ENCODE measurements at places on chromosomes 16 and 17.

DNA sequence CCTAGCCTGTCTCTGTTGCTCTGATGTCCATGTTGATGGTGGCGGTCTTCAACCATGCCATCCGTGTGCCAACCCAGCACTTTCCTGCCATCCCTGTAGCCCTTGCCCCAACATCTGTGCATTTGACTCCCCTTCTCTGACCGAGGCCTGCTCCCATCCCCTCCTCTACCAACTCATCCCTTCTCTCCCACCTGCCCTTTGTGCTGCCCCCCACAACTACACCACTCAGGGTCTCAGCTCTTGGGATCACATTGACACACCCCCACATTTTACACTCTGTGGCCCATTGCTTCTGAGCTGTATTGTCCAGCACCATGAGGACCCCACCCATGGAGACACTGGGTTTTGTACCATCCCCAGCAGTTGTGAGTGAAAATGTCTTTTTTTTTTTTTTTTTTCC lies 11.6 kb downstream of the HS3ST3B1 start:
- no peak for DNase-seq

GRCh38 chr17:16820161-16820877 lies 130.3 kb downstream of the CCDC144A start:
- DNase-seq: no peak

DNA sequence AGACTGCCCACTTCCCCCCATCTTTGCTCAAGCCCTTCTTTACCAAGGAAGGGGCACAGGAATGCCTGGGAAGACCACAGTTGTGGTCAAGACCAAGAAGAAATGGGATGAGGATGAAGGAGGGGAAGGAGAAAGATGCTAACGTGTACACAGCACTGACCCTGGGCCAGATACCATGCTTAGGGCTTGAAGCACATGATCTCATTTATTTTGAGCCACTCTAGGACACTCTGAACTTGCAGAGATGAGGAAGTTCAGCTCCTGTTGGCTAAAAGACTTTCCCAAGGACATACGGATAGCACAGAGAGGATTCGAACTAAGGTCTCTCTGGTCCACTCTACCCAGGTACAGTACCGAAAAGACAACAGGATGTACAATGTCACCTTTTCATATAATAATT lies 42.6 kb downstream of the PIK3R5 start:
- no peak for DNase-seq

DNA sequence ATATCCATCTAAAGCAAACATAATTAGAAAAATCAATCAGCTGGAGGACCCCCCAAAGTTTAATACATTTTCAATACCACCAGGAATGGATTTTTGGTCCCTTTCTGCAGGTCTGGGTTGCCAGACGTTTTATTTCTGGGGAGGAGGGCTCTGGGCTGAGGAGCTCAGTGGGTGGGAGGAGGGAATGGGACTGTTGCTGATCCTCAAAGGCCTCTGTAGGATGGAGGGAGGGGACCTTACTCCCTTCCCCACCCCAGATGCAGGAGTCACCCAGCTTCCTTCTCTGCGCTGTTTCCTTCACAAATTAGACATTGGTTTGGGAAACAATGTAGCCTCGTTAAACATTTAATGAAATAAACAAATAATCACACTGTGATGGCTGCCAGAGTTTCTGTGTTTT lies 6.6 kb downstream of the RND2 start:
- no peak for DNase-seq

- peak; percentile 86 for DNase-seq
Observed at GRCh38 chr17:8997994-8998628, 23.2 kb upstream of the NTN1 start.

DNA sequence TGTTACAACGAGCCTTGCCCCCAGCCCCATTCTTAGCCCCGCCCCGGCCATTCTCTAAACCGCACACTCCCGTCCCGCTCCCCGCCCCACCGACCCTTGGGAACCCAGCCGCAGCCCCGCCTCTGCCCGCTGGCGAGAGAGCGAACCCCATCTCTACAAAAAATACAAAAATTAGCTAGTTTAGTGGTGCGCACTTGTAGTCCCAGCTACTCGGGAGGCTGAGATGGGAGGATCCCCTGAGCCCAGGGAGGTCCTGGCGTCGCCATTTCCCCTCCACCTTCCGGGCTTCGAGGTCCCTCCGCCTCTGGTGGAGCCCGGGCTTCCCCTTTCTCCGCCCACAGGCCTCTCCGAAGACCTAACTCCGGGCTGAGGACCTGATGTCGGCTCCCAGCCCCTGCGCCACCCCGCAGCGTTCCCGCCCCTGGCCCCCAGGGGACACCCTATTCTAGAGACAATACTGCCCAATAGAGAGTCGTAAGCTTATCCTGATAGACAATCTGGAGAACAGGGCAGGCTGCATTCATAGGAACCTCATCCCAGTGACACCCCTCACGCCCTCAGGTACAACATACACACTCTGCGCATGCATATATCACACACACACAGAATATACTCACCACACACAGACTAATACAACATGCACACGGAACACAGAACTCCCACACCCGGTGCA lies 480 bp upstream of the PROCA1 start:
- DNase-seq: peak; percentile 47

- DNase-seq: no peak
Observed at GRCh38 chr16:82621781-82622180, 5.0 kb upstream of the CDH13 start.

GRCh38 chr16:56068314-56068713 lies 123.0 kb upstream of the GNAO1 start:
- no peak for DNase-seq

DNA sequence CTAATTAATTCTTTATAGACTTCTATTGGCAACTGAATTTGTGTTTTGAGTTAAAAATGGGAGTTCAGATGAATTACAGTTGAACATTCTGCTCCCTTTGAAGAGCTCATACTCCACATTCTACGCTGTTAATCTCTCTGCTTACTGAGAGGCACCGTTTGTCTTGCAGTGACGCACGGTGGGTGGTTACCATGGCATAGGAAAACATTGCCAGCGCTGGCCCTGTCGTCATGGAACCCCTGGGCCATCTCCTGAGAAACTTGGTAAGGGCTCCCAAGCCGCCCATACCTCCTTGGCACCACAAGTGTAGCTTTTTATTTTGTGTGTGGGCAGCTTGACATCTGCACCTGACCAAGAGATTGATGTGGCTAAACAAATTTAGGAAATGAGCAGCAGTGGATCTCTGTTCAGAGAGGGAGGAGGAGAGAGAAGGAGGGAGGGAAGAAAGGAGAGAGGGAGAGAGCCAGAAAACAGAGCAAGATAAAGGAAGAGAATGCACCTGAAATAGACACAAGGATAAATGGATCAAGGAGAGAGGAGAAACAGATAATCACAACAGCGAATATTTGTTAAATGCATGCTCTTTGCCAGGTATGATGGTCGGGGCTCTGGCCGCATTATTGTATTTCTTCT lies 398.5 kb downstream of the HAPSTR1 start:
- no peak for DNase-seq

DNA sequence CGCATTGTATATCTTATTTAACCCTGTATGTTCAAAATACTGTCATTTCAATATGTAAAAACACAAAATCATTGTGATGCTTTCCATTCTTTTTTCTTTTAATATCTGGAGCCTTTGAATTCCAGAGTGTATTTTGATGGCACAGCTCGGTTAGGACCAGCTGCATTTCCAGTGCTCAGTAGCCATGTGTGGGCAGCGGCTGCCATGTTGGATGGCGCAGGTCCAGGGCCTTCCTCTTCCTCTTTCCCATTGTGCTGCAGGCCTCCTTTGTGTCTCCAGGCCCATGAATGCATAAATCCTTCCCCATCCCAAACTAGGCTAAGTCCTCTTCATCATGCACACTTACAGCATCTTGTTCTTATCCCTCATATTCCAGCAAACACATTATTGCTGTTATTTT lies 13.0 kb downstream of the IRX3 start:
- no peak for DNase-seq

GRCh38 chr16:85213926-85214675 lies 101.8 kb upstream of the CIBAR2 start:
- DNase-seq: no peak

- no peak for DNase-seq
Observed at GRCh38 chr16:51691109-51691508, 540.0 kb upstream of the SALL1 start.

- no peak for DNase-seq
Observed at GRCh38 chr17:80180192-80180591, 10.4 kb downstream of the CARD14 start.

DNA sequence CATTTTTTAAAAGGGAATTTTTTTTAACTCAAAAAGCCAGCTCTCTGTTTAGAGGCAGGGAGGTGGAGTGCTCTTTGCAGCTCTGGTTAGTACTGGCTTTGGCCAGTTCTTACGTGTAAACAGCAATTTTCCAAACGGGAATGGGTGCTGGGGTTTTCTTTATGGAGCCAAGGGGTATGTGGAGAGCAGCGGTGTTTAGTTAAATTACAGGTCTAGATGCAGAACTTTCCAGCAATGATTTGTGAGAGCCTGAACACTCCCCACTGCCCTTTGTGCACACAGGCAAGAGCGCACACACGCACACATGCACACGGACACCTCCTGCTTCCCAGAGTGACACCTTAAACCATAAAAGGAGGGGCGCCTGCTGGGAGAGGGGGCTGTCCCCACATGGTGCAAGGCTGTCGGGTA lies 140.2 kb downstream of the MSI2 start:
- DNase-seq: no peak

- DNase-seq: no peak
Observed at GRCh38 chr16:75579281-75579834, 13.2 kb downstream of the GABARAPL2 start.

GRCh38 chr17:10172241-10172741 lies 26.1 kb downstream of the GAS7 start:
- DNase-seq: no peak

DNA sequence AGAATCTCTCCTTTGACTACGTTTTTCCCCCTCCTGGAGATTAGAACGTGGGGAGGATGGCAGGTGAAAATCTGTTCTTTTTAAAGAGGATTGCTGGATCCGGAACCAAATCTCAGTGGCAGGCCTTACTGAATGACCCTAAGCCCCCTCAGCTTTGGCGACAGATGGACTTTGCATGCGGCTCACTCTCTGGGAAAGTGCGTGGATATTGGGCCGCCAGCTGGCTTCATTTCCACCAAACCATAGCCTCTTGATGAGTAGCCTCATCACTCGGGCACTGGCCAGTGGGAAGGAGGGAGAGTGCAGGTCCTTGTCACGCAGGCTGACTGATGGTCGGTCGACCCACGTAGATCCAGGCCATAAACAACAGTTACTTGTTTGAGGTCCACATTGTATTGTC lies 31.3 kb upstream of the CCDC182 start:
- no peak for DNase-seq

DNA sequence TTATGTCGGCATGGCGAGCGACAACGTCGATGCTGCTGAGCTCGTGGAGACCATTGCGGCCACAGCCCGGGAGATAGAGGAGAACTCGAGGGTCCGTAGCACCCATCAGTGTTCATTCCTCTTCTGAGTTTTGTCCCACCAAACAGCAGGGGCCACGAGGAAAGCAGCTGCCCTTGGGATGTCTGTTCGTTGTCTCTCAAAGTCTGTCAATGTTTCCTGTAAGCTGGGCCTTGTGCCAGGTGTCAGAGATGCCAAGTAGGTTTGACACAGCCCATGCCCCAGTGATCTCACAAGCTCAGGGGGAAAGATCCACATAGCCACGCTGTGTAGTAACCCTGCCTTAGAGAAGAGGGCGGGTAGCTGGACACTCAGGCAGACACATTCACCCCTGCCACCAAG lies 22.6 kb downstream of the NTAN1 start:
- DNase-seq: no peak

- DNase-seq: no peak
Observed at GRCh38 chr17:61284746-61285145, 114.9 kb upstream of the TBX2 start.

GRCh38 chr16:66490774-66491715 lies 58.9 kb downstream of the TK2 start:
- DNase-seq: no peak

- DNase-seq: no peak
Observed at GRCh38 chr17:62091804-62092203, 26.7 kb upstream of the MED13 start.

- DNase-seq: no peak
Observed at GRCh38 chr17:81380666-81381518, 14.4 kb upstream of the BAHCC1 start.

- DNase-seq: no peak
Observed at GRCh38 chr16:77331802-77332586, 102.8 kb downstream of the ADAMTS18 start.

- no peak for DNase-seq
Observed at GRCh38 chr16:86899151-86899550, 320.8 kb downstream of the FOXL1 start.

GRCh38 chr17:77429369-77429968 lies 288.7 kb downstream of the SEC14L1 start:
- DNase-seq: no peak

DNA sequence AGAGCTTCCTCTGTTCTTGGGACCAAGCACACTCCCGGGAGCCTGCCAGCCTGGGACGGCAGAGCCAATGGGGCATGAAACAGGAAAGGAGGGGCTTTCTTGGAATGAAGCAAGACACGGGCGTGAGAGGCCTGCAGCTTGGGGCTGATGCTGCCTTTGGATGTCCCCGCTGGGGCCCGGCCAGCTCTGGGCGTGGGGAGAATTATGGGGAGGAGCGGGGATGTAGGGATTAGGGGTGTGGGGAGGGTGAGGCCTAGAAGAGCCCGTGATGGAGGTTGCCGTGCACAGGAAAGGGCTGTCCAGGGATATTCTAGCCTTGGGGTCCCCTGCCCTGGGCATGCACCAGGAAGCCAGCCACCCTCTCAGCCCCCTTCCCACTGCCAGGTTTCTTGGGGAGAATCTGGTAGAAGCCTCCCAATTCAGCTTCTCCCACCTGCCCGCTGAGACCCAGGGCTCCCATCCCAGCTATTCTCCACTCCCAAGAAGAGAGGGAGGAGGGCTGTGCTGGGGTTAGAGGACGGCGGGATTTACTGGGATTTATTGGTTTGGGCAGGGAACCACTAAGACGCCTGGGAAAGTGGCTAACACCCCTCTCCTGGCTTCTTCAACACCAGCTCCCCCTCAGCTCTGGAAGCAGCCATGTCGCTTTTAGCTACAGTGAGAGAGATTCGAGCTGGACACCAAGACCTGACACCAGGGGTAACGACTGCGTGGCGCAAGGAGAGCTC lies 20.0 kb upstream of the NXPH3 start:
- DNase-seq: no peak

GRCh38 chr17:17044846-17045561 lies 2.7 kb downstream of the MPRIP start:
- DNase-seq: no peak
